ENCODE measurements at places on chromosomes 3 and 15.
A peak's percentile ranks its signal among the peaks of the same experiment; 100 is the strongest.

DNA sequence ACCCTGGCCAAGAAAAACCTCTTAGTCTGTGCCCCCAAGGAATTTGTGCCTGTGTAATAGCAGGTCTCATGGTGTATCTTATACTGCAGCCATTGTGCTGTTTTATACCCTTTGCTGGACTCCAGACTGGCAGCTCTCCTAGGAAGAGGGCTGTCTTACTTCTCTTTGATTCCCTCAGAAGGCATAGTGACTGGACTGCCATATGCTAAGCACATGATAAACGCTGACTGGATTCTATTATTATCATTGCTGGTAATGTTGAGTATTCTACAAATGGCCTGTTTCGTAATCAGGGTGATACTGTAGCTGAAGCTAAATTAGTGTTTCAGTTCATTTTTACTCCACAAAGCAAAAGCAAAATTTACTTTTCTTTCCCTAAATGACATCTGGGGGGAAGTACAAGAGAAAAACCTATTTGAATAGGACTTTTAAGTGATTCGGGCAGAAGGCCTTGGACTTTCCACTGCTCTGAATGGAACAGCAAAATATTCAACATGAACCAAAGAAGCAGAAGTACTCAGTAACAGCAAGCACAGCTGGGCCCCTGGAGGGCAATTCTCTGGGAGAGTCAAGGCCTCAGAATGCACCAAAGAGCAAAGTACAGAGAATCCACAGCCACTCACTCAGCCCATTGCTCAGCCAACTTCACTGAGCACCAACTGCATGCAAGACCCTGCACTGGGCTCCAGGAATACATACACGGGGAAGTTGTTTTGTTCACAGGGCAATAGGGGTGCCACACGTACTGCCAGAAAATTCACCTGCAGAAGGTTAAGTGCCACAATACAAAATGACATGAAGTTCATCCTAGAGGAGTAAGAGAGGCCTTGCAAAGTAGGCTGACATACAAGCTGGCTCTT, 7.9 kb upstream of the BCL2A1 start:
- no peak for DNase-seq

GRCh38 chr3:124227150-124227630, 235.3 kb upstream of the ROPN1 start:
- no peak for DNase-seq

DNA sequence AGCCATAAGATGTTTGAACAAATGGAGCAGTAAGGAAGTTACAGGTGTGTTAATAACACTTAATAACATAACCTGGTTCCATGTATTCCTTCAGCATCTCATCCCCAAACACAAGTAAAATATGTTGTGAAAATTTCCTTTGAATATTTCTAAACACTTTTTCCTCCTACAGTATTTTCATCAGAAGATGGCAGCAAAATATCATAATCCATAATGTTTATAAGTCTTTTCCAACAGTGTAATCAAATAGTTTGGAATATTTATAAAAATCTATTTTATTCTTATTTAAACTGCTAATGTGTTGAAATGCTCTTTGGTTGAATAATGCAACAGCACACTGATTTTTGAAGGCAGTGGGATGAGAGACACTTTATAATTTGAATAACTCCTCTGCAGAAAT, 1020.5 kb downstream of the OTOL1 start:
- no peak for DNase-seq

GRCh38 chr3:127662001-127662469, 10.7 kb upstream of the ABTB1 start:
- no peak for DNase-seq

GRCh38 chr3:25462495-25462894, 34.4 kb downstream of the RARB start:
- no peak for DNase-seq

DNA sequence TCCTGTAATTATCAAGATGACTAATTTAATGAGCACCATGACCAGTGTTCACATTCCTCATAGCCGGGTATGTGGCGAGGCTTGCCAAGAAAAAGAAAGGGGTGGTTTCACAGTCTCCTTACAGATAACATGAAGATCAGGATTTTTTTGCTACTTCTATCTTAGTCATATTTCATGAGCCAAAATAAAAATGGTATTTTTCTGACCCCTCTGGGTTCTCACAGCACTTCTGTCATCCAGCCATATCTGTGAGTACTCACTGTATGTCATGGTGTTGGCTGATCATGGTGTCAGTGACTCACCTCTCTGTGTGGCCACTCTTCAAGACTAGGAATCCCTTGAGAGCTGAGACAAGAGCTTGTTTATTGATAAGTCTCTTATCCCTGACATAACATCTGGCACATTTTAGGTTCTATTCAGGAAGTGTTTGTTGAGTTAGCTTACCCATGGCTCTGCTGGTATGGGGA, 130.5 kb upstream of the LMCD1 start:
- no peak for DNase-seq

GRCh38 chr15:74170875-74171578, 2.5 kb upstream of the ISLR start:
- no peak for DNase-seq

GRCh38 chr3:127233371-127233770, 40.4 kb downstream of the PRR23E start:
- DNase-seq, result no peak

- DNase-seq, result no peak
Observed at GRCh38 chr15:90413411-90414379, 25.7 kb downstream of the IQGAP1 start.

DNA sequence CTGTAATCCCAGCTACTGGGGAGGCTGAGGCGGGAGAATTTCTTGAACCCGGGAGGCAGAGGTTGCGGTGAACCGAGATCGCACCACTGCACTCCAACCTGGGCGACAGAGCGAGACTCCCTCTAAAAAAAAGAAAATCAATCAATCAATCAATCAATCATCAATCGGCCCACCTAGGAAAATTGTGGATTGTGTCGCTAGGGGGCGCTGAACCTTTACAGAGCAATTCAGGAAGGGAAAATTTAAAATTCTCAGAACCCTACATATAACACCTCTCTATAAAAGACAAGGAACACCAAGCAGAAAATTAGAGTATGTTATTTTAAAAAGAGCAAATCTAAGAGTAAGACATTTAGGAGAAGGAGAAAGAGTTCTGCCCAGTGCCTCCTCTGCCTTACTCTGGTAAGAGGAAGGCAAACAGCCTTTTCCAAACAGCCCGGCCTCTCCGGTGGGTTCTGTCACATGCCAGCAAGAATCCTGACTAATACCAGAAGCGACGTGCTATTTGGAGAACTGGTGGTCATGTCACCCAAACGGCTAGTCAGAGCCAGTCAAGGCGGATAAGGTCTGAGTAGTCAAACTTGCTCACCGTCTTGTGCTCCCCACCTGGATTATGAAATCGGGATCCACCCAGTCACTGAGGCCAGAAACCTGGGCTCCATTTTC, 22.3 kb upstream of the SMCO1 start:
- DNase-seq, result peak; percentile 41

DNA sequence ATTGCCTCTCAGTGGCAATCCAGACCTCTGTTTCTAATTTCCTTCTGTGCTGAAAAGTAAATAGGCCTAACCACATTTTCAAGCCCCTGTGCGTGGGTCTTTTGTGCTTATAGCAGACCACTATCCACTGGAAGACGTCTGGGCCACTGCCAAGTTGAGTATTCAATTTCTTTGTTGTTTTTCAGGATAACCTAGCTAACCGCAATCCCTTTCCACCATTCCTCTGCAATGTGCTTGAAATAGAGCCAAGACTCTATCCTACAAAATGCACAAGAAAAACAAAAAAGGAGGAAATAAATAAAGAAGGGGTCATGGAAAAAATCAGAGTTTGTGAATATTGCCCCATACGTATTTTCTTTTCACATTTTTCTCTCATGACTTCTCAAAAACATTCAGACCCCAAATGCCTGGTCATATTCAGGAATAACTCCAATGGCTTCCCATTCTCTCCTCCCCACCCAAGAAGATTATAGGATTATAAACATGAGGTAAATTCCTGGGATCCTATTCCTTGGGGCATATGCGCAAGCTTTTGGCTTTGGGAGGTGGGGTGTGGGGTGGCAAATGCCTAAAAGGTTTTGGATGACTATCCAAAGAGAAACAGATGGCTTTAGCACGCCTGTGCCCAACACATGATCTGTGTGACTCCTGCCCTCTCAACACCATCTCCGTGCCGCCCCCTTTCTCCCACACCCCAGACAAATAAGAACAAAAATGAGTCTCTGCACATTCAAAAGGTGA, 217.9 kb upstream of the THBS1 start:
- no peak for DNase-seq

GRCh38 chr15:29636140-29636539, 186.1 kb downstream of the TJP1 start:
- DNase-seq, result no peak

- DNase-seq, result no peak
Observed at GRCh38 chr3:196287090-196287439, 461 bp downstream of the PCYT1A start.

- no peak for DNase-seq
Observed at GRCh38 chr3:188200481-188200880, 46.5 kb downstream of the LPP start.

GRCh38 chr3:55416331-55416821, 70.7 kb downstream of the WNT5A start:
- no peak for DNase-seq

DNA sequence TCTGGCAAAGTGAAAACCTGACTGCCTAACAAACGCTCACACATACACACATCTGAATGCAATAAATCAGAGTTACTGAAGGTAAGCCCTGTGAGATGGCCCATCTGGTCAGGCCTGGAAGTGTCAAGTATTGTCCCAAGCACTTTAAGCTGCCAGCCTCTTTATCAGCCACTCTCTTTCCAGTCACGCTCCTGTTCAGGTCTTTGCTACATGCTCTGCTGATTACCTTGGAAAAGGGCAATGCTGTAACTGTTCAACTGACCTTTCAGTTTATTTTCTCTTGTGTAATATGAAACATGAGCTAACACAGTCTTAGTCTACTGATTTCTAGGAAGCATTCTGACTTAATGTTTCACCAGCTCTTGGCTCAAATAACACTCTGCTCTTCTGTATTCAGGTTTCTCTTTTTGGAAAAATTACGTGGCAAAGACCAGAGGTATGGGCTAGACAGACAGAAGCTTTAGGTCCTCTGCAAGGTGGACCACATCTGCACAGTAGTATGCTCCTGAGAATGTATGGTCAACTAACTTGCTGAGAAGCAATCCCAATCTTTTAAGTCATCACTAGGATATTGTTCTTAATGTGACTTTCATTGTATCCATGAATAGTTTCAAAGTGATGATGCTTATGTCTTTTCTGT, 44.5 kb downstream of the GBE1 start:
- no peak for DNase-seq

DNA sequence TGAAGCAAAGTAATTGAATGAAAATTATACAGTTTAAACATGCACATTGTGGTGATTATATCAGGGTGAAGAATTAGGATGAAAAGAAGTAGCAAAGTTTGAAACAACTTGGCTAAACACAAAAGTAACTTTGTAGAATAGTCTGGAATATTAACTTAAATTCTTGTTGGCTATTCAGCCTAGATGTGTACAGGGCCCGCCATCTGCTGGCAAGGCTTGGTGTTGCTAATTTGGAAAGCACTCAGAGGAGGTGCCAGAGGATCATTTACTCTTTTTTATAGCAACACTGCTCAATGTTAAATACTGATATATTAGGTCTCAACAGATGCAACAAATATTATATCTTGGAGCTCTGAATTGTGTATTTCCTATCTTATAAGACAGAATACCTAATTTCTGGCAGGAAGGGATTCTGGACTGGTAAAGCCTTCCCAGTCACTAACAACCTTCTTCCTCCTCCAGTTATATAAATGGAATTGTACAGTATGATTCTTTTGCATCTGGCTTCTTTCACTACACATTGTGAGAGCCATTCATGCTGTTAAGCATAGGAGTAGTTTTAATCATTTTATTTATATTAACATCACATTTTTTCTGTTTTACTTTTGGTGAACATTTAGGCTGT, 36.1 kb downstream of the TTC23 start:
- peak; percentile 2 for DNase-seq

- no peak for DNase-seq
Observed at GRCh38 chr15:23854912-23855659, 168.0 kb upstream of the NDN start.

- DNase-seq, result no peak
Observed at GRCh38 chr3:113423699-113424098, 17.6 kb downstream of the CFAP44 start.

DNA sequence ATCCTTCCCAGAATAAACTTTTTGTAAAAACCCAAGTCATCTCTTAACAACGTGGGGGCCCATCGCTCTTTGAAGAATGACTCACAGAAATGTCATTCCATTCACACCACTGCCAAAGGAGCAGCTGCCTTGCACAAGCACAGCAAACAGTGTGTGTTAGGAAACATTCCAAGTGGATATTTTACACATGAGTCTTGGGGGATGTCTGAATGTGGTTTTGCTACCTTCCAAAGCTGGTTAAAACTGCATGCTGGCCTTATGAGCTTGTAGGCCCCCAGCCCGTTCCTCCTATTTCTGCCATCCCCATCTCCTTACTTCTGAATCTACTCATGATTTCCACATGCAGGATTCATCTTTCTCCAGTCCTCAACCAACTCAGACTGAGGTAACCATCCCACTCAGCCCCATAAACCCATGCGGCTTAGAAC, 130.8 kb downstream of the CPNE4 start:
- no peak for DNase-seq

GRCh38 chr3:11117591-11117990, 36.7 kb upstream of the HRH1 start:
- DNase-seq, result no peak

DNA sequence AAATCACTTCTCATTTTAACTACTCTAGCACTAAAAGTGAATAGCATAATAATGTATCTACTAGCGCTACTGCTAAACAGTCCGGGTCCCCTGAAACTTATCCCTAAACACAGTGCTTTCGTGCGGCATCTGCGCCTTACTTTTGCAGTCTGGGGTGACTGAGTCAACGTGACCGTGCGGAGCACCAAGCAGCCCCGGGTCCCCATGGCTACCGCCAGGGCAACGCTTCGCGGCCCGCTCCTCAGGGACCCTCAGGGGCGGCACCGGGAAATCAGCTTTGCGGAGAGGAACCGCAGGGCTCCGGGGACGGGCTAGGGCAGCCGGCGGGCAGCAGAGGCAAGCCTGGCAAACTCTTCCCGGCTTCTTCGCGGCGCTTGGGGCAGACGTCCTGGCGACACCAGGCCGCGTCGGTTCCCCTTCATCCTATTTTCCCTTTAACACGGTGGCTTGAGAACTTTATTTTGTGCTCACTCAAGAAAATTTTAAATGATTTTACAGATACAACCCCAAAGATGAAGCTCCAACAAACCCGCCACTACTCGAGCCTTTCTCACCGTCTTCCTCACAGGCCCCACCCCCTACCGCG, 757 bp upstream of the DIPK2A start:
- DNase-seq, result peak; percentile 37

- DNase-seq, result no peak
Observed at GRCh38 chr3:58779934-58780333, 113.4 kb upstream of the FAM3D start.

GRCh38 chr3:131501949-131502348, 822 bp downstream of the MRPL3 start:
- DNase-seq, result no peak

GRCh38 chr15:100688549-100689120, 86.2 kb downstream of the ASB7 start:
- DNase-seq, result no peak

DNA sequence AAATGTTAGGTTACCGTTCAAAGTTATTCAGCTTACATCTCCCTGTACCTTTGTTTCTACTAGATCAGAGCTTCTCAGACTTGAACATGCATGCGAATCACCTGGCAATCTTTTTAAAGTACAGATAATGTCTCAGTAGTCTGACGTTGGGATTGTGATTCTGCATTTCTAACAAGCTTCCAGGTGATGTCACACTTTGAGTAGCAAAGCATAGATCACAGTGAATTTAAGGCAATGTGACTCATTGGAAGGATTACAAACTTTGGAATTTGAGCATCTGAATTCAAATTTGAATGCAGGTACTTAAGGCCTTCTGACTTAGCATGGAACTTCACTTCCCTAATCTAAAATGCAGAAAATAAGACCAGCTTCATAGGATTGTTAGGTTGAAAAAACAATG, 10.8 kb upstream of the ZMAT3 start:
- DNase-seq, result no peak

Measured in stimulated activated CD4-positive, alpha-beta T cell treated with anti-CD3 and anti-CD28 coated beads, Interleukin-1b, Interleukin-23, amount 100 ng/mL, for 24 hours (primary cell).